ENCODE measurements at places on chromosomes 1 and 21.

DNA sequence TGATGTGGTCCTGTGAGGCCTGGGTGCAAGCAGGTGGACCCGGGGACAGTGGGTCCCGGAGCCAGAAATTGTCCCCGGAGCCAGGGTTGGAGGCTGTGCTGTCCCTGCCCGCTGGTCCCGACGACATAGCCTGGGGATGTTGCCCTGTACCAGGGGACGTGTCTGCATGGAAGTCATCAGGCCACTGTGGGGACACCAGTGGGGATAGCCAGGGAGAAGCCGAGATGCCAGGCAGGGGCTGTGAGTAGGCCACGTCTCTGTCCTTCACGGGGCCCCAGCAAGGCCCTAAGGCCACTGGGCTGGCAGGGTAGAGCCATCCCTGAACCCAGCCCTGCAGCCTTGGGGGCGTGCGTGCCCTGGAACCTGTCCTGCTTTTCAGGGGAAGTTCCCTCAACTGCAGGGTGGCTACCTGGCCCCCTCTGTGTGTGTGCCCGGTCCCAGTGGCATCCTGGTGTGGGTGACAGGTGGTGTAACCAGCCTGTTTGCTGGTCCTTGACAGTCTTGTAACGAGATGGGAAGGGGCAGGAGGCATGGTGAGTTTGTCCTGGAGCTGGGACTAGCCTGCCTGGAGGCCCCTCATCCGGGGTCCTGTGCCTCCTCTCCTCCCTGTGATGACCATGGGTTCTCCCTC lies 73.2 kb downstream of the OBSCN start:
- no peak for DNase-seq

- no peak for DNase-seq
Measured at GRCh38 chr1:212035835-212036605, 472 bp downstream of the DTL start.

DNA sequence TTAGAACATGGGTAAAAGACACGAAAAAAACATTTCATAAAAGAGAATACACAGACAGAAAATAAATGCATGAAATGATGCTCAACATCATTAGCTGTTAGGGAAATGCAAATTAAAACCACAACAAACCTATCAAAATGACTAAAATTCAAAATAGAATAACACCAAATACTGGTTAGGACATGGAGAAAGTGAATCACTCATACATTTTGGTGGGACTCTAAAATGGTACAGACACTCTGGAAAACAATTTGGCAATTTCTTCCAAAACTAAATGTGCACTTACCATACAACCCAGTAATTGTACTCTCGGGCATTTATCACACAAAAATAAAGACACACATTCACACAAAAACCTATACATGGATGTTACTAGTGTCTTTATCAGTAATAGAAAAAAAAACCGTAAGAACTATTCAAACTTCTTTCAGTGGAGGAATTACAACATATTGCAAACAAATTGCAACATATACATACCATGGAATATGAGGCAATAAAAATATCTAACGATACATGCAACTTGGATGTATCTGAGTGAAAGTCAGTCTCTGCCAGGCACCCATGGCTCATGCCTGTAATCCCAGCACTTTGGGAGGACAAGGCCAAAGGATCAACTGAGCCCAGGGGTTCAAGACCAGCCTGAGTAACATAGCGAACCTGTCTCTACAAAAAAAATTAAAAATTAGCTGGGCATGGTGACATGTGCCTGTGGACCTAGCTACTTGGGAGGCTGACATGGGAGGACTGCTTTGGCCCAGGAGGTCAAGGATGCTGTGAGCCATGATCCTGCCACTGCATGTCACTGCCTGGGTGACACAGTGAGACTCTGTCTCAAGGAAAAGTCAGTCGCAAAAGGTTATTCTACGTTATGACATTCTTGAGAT lies 19.6 kb downstream of the HSF2BP start:
- DNase-seq: peak; percentile 20

DNA sequence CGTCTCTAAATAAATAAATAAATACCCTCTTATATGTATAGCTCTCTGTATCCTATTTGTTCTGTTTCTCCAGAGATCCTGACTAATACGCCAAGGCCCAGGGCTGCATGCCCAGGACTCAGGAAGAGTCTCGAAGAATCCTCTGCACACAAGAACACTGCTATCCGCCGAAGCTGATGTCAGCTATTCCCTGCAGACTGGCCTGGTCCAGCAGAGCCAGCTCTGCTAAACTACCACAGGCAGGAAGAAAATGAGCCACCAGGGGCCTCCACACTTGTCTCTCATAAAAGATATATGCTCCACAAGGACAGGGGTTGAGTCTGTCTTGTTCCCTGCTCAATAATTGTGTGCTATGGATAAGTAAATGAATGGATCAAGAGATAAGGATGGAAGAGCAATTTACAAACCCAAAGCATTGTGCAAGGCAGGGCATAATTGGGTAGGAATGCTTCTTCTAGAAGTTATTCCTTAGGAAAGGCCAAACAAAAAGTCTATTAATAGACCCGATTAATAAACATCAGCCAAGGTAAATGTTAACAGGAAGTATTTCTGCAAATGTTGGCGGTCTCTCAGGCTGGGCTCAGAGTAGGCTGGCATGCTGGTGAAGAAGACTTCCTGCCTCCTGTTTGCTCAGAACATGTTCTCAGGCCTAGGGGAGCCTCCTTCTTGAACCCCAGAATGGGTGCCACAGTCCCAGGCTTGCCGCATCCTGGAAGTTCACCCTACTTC lies 26.3 kb upstream of the MAN1C1 start:
- peak; percentile 65 for DNase-seq

GRCh38 chr1:183841550-183841949 lies 36.6 kb downstream of the RGL1 start:
- no peak for DNase-seq

All from stromal cell of bone marrow (primary cell).